Umbilical cord (tissue), 2 donors: ENCODE measurements at places on chromosomes 16 and 17. TPM values are rescaled to one million over a fixed set of nuclear protein-coding genes. Genes with fewer than 3 reads are reported as not detected.

- no peak for DNase-seq
Measured at GRCh38 chr16:56190677-56191155, 573 bp upstream of the GNAO1 start.

DNA sequence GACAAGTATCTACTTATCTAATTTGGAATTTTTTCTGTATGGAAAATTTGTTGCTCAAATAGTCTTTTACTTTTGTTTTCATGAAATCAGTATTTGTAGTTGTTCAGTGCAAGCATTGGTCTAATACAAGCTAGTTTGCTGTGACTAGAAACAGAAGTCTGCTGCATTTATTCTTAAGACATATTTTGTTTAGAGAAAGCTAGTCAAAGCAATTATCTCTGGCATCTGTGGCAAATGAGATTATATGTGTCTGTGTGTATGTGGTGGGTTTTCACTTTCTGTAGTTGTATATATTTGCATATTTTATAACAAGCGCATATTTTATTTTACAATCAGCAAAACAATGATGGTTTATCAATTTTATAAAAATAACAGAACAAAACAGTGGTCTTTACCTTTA is 96.0 kb upstream of the SIAH1 start:
- DNase-seq, result no peak

- DNase-seq, result no peak
Measured at GRCh38 chr17:78751447-78752161, 30.5 kb downstream of the CYTH1 start.

- no peak for DNase-seq
Measured at GRCh38 chr17:41308918-41309359, at the start of gene KRTAP16-1. KRTAP16-1 (minus strand) TSS chr17:41309309; CDS start chr17:41309253, 56 bp downstream.

GRCh38 chr16:57299009-57299718 is 14.7 kb upstream of the PLLP start:
- DNase-seq, result no peak

- peak; percentile 7 for DNase-seq
Measured at GRCh38 chr16:86669937-86670749, 91.8 kb downstream of the FOXL1 start.

DNA sequence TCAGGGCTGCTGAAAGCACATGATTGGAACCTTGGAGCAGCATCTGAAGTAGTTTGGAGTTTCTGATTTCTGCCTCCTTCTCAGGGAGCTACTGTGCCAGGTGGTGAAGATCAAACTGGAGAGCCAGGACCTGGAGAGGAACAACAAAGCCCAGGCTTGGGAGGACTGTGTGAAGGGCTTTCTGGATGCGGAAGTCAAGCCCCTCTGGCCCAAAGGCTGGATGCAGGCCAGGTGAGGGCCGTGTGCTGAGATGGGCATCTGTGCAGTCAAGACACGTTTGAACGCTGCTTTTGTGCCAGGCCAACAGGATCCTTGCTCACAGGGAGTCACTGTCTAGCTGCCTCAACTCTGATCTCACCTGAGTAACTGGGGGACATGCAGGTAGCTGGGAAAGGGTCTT is 23.8 kb downstream of the UBN1 start:
- no peak for DNase-seq

DNA sequence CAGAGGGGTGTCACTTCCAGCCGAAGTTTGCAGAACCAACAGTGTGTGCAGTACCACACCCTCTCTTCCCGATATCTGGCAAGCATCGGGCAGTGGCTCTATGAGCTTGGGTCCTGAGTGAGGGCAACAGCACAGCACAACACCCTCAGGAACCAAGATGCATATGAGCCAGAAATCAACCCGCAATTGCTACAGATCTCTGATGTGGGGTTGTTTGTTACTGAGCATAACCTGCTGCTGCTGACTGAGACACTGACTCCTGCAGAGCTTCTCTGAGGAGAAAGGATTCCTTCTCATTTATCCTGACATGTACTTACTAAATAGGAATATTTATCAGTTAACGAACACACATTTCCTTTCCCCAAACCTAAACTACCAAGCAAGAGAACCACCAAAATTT is 218.3 kb downstream of the RBFOX3 start:
- no peak for DNase-seq

- DNase-seq, result no peak
Measured at GRCh38 chr16:817001-817906, 16.7 kb upstream of the GNG13 start.

- DNase-seq, result peak; percentile 67
Measured at GRCh38 chr17:53722407-53722806, 100.3 kb upstream of the KIF2B start.

- peak; percentile 59 for DNase-seq
Measured at GRCh38 chr17:58112970-58113631, 29.9 kb downstream of the DYNLL2 start.

GRCh38 chr17:71188811-71189492 is 931.9 kb upstream of the SOX9 start:
- DNase-seq, result peak; percentile 14

GRCh38 chr17:36934144-36934691 is 3.1 kb upstream of the LHX1 start:
- DNase-seq, result no peak

DNA sequence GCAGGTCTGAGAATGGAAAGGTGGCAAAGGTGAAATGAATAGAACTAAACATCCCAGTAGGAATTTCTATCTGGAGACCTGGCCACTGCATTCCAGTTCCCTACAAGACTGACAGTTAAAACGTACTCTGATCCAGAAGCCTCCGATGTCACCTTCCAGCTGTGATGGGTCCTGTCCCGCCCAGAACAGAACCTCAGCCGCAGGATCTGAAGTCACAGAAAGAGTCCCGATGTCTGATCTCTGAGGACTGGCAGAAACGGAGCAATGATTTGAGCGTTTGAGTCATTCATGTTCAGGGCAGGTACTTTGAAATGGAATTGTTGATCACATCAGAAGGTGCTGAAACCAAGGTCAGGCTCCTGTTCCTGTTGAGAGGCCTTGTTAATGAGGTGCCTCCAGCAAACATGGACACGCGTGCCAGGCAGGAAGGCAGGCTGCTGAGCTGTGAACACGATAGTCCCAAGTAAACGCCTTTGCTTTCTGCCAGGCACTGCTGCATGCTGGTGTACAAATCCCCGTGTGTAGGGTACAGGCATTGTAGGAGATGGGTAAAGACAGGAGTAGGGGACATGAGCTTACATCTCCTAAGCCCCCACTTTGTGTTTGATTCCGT is 61.4 kb downstream of the VAT1L start:
- DNase-seq, result no peak

DNA sequence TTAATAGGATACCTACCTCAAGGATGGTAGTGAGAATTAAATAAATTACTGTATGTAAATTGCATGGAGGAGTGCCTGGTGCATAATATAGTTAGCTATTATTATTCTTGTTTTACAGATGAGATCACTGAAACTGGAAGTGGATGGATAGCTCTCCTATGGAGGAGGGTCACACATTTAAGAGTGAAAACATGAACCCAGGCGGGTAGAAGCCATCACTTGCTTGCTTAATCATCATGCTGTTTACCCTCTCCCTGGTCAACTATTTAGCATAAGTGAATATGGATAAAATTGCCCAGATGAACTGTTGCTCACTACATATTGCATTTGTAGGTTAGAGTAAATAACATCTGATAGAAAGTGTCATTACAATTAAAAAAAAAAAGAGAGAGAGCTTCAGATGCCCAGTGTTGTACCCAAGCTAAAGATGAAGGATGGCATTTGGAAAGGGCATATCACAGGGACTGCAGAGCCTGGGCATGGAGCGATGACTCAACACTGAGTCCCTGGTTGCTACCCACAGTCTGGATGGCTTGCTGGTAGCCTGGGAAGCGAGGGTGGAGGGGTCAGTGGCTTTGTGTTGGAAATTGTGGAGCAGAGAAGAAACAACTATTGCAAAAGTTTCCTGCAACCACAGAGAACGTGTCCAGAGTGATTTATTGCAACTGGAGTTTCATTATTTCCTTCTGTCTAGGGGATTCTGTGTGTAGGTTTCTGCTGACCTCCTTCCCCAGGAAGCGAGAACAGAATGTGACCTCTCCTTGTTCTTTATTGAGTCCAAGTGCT is 414.4 kb downstream of the SHISA9 start:
- DNase-seq, result no peak

- DNase-seq, result peak; percentile 67
Measured at GRCh38 chr17:50918933-50919296, 52.8 kb upstream of the TOB1 start.

DNA sequence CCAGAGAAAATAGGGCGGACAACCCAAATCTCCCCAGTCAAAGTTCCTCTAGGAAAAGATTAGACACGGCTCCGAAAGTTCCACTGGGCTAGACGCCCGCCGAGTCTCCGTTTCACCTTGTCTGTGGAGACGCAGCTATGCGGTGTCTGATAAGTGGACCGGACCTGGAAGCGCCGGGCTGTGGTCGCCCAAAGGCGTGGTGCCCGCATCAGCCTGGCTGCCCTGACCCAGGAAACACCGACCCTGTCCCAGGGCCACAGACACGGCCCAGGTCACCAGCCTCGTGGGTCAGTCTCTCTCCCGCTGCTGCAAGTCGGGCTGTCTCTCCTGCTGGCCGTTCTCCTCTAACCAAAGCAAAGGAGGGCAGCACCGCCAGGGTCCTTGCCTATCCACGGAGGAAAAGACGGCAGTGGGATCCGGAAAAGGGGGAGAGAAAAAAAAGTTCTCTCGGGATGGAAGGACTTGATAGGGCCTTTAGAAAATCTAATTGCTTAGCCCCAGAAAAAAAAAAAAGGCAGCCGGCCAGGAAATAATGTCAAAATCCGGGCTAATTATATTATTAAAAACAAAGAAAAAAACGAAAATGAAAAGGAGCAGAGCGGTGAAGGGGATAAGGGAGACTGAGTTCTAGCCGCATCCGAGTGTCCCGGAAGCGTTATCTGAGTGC is 13.9 kb upstream of the FOXF1 start:
- DNase-seq, result no peak

DNA sequence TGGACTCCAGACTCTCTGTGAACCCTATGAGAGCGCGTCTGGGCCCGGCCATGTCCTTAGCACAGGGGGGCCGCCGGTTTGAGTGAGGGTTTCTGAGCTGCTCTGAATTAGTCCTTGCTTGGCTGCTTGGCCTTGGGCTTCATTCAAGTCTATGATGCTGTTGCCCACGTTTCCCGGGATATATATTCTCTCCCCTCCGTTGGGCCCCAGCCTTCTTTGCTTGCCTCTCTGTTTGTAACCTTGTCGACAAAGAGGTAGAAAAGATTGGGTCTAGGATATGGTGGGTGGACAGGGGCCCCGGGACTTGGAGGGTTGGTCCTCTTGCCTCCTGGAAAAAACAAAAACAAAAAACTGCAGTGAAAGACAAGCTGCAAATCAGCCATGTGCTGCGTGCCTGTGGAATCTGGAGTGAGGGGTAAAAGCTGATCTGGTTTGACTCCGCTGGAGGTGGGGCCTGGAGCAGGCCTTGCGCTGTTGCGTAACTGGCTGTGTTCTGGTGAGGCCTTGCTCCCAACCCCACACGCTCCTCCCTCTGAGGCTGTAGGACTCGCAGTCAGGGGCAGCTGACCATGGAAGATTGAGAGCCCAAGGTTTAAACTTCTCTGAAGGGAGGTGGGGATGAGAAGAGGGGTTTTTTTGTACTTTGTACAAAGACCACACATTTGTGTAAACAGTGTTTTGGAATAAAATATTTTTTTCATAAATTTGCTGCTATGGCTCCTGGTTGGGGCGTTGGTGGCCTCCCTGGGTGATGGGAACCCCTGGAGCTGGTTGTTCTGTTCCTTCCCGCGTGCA is 23.1 kb downstream of the STAT5A start:
- peak; percentile 98 for DNase-seq

DNA sequence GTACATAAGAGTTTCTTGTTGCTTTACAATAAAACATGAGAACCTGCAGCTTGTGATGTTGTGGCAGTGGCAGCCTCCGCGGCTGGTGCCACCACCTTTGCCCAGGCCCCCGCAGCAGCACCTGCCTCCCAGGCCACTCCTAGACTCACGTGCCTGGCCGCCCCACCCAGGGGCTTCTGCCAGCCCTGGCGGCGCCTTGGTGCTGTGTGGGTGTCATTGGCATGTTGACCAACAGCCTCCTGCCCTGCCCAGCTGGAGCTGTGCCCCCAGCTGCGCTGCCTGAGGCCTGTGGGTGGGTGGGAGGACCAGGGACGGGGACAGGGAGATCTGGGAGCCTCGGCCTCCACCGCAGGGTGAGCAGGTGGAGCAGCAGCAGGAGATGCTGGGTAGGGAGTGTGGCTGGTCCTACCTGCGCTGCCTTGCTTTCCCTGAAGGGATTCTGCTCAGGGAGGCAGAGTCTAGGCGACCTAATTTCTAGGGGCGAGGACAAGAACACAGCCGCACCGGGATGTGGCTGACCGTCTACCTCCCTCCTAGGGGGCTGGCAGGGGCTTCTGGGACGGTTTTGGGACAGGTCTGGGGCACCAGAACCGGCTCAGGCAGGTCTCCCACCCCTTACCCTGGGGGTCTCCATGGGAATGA is 428 bp upstream of the DNASE1L2 start:
- DNase-seq, result no peak

GRCh38 chr16:82991966-82992675 is 365.4 kb downstream of the CDH13 start:
- peak; percentile 2 for DNase-seq

GRCh38 chr17:21104608-21105007 is 22.2 kb upstream of the DHRS7B start:
- DNase-seq, result no peak

DNA sequence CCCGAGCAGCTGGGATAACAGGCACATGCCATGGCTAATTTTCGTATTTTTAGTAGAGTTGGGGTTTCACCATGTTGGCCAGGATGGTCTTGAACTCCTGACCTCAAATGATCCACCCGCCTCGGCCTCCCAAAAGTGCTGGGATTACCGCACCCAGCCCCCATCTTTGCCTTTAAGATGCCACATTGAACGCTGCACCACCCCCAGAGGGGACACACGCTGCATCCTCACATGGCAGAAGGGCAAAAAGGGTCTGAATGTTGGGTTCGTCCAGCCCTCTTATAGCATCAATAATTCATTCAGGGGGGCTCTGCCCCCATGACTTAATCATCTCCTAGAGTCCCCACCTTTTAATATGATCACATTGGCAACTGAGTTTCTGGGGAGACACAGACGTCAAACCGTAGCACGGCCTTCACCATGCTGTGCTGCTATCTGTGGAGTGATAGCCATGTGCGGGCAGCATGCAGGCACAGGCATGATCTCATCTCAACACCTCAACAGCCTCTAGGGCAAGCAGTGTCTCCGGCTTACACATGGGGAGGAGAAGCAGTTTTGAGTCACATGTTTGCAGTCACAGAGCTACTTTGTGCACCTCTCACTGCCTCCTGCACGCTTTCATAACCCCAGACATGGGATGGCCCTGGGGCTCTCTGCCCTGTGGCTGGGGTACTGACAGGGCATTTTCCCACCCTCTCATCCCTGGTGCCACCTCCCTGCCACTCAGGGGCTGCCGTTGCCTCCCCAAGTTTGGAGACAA is 30.0 kb downstream of the IL21R start:
- DNase-seq, result no peak

- no peak for DNase-seq
Measured at GRCh38 chr16:88417684-88418476, 35.1 kb downstream of the ZNF469 start.

CORO6 gene
- total RNA-seq, result 1.9 TPM

RHBDL1 gene
- 1.9 TPM for total RNA-seq

SLC5A2 gene
- 2.9 TPM for total RNA-seq

GPT2 gene
- 9.6 TPM for total RNA-seq

CORO1A gene
- total RNA-seq, result 22.9 TPM

PLEKHG4 gene
- 20.9 TPM for total RNA-seq
